ENCODE measurements at places on chromosomes 1 and 21. TPM values are rescaled to one million over a fixed set of nuclear protein-coding genes. Genes with fewer than 3 reads are reported as not detected.

GRCh38 chr1:8317647-8318381 lies at the start of gene SLC45A1:
TSS of gene SLC45A1 (plus strand) at chr1:8318114. CDS start at chr1:8324330, 6,216 bp downstream.
- DNase-seq = peak; percentile 80
- peaks cover 28% of the 10 kb centered on the region for H3K4me1 ChIP-seq
- H3K4me3 ChIP-seq = peak within 1 kb of the TSS; percentile 88
- peaks cover 19% of the 10 kb centered on the region for H3K27me3 ChIP-seq

GBP6 gene
- total RNA-seq = 0.29 TPM

GRCh38 chr1:17191990-17192242 lies 13.0 kb upstream of the PADI1 start:
- H3K36me3 ChIP-seq = no peaks in the 10 kb centered on the region
- H3K4me1 ChIP-seq = peaks cover 4% of the 10 kb centered on the region
- H3K27me3 ChIP-seq = no peaks in the 10 kb centered on the region
- H3K4me3 ChIP-seq = no peak overlapping the region
- no peak for DNase-seq

GRCh38 chr1:29062157-29062942 lies 61.4 kb downstream of the TMEM200B start:
- peaks cover 3% of the 10 kb centered on the region for H3K4me1 ChIP-seq
- no peak overlapping the region for H3K4me3 ChIP-seq
- H3K27ac ChIP-seq = no peak overlapping the region
- DNase-seq = no peak

DNA sequence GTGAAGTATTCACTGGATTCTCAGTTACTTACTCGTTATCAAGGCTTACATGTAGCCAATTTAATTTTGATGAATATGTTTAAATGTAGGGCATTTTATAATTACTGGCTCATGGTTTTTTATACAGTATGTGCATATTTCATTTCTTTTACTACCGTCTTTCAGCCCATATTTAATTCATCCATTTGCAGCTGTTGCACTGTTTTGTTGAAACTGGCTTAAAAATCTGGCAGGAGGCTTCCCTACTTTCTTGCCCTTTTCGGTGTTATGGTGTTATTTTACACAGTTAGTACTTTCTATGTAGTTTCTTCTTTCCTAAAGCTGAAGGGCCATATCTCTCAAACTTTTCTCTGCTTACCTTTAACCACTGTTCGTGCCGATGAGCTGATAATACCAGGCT lies 54.2 kb downstream of the ITSN1 start:
- H3K4me1 ChIP-seq = peaks cover 42% of the 10 kb centered on the region
- no peak for DNase-seq
- H3K27ac ChIP-seq = no peak overlapping the region

GRCh38 chr1:30727824-30728223 lies 4.4 kb upstream of the MATN1 start:
- no peaks in the 10 kb centered on the region for H3K36me3 ChIP-seq
- peaks cover 3% of the 10 kb centered on the region for H3K27me3 ChIP-seq
- peaks cover 7% of the 10 kb centered on the region for H3K4me1 ChIP-seq
- H3K27ac ChIP-seq = no peak overlapping the region

GRCh38 chr1:81681601-81682266 lies 119.0 kb upstream of the ADGRL2 start:
- H3K4me1 ChIP-seq = peaks cover 45% of the 10 kb centered on the region
- peak overlapping the region; percentile 50 for H3K4me3 ChIP-seq
- peak overlapping the region; percentile 86 for H3K27ac ChIP-seq

LCE2B gene
- not detected for total RNA-seq

AGPAT3 gene
- 59.2 TPM for total RNA-seq

OLIG2 gene
- 1.4 TPM for total RNA-seq

OR10J4 gene
- not detected for total RNA-seq

DNA sequence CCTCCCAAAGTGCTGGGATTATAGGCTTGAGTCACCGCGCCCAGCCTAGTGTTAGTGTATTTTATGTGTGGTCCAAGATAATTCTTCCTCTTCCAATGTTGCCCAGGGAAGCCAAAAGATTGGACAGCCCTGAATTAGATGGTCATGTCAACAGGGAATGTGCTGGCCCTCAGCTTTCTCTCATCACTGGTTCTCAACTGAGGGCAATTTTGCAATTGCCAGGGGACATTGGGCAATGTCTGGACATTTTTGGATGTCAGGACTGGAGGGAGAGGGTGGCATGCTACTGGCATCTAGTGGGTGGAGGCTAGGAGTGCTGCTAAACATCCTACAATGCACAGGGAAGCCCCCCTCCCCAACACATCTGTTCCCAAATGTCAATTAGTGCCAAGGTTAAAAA lies 95.0 kb downstream of the LAMC2 start:
- H3K4me1 ChIP-seq = peaks cover 35% of the 10 kb centered on the region
- H3K36me3 ChIP-seq = no peaks in the 10 kb centered on the region
- H3K27me3 ChIP-seq = no peaks in the 10 kb centered on the region
- H3K27ac ChIP-seq = peak overlapping the region; percentile 57
- DNase-seq = no peak

DNA sequence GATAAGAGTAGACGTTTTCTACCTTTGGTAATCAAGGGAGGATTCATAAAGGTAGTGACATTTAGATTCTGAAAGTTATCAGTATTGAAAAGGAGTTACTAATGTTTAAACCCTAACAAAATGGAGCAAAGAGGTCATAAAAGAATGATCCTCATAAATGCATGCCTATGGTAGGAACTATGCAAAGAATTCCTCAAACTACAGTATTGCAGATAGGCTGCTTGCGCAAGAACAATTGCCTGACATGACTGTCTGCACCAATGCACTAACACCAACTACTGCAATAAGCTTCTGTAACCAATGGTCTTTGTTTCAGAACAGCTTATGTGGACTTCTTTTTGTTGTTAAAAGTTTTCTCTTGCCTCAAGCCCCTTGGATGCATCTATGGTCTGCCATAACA lies 597.3 kb upstream of the ADGRL4 start:
- no peak overlapping the region for H3K4me3 ChIP-seq
- no peaks in the 10 kb centered on the region for H3K4me1 ChIP-seq
- no peak overlapping the region for H3K27ac ChIP-seq
- H3K36me3 ChIP-seq = no peaks in the 10 kb centered on the region
- DNase-seq = no peak

- peaks cover 4% of the 10 kb centered on the region for H3K36me3 ChIP-seq
- H3K4me3 ChIP-seq = no peak overlapping the region
- H3K4me1 ChIP-seq = peaks cover 16% of the 10 kb centered on the region
- no peak for DNase-seq
These were observed 6.1 kb downstream of the CD101 start for GRCh38 chr1:117007719-117008013.

DNA sequence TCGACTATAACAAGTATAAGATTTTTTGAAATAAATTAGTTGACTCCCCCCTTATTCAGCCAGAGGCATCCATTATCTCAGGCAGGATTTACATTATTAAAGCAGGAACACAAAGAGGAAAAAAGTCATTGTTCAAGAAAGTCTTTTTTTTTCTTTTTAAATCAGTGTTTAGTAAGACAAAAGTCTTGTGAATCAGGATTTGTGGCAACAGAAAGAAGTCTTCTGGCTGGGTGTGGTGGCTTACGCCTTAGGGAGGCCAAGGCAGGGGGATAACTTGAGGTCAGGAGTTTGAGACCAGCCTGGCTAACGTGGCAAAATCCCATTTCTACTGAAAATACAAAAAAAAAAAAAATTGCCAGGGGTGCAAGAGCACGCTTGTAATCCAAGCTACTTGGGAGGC lies 505.5 kb downstream of the LMO4 start:
- H3K36me3 ChIP-seq = no peaks in the 10 kb centered on the region
- H3K27ac ChIP-seq = no peak overlapping the region
- no peak overlapping the region for H3K4me3 ChIP-seq

PTPRU gene
- total RNA-seq = 66.6 TPM

ENTREP3 gene
- total RNA-seq = 55.7 TPM

DNA sequence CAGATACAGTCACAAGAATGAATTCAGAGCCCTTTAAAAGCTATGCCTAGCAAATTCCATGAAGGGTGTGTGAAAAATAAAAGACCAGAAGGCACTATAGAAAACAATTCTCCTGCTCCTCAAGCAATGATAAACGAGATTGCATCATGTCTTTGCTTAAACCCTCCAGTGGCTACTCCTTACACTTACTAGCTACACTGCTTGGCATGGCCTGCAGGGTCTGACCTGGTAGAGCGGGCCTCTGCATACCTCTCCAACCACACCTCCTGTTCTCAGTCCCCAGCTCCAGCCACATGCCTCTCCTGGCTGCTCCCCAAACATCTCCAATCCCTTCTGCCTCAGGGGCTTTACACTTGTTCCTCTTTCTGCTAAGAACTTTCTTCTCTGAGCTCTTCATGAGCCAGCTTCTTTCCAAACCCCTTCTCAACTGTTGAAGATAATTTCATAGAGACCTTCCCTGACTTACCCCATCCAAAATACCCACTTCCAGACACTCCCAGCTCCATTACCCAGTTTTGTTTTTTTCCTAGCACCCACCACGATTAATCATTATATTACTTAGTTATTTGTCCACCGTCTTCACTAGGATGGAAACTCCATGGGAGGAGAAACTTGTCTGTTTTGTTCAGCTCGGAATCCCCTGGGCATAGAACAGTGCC lies 11.2 kb upstream of the CREG1 start:
- no peaks in the 10 kb centered on the region for H3K27me3 ChIP-seq
- no peak overlapping the region for H3K4me3 ChIP-seq
- DNase-seq = no peak
- peaks cover 15% of the 10 kb centered on the region for H3K4me1 ChIP-seq

- peaks cover 88% of the 10 kb centered on the region for H3K27me3 ChIP-seq
- H3K36me3 ChIP-seq = no peaks in the 10 kb centered on the region
- no peak overlapping the region for H3K27ac ChIP-seq
These were observed 5.4 kb upstream of the ADORA1 start for GRCh38 chr1:203122159-203122558.

DNA sequence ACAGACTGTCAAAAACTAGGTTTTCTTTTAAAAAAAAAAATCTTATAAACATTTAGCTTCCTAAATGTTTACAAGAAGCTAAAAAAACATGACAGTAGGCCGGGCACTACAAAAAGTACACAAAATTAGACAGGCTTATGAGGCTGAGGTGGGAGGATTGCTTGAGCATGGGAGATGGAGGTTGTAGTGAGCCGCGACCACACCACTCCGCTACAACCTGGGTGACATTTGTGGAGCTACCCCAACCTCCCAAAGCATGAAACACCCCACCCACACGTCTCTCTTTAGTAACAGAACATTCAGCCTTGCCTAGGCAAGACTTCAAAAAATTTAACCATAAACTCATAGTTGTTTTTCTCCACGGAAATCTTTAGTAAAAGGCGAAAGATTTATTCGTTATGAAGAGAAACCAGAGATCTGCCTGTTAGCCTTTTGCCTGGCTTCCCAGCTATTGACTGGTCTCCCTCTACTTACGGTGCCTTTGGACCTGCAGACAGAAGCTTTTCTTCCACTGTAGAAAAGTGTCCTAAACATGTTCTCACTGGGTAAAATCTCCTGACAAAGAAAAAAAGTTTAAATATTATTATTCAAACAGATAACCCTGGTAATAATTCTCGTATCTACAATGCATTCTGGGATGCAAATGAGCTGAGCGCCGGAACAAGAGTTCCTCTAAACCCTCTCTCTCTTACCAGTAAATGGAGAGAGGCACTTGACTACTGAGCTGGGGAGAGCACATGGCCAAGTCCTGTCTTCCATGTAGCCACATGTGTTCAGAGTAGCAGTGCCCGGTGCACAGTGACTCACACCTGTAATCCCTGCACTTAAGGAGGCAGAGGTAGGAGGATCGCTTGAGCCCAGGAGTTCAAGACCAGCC lies 9.2 kb downstream of the RNU5D-1 start:
- H3K27ac ChIP-seq = no peak overlapping the region
- H3K4me1 ChIP-seq = no peaks in the 10 kb centered on the region
- H3K4me3 ChIP-seq = no peak overlapping the region
- no peaks in the 10 kb centered on the region for H3K36me3 ChIP-seq
- H3K27me3 ChIP-seq = no peaks in the 10 kb centered on the region

GRCh38 chr1:99786751-99787501 lies 20.5 kb upstream of the FRRS1 start:
- H3K4me3 ChIP-seq = no peak overlapping the region
- no peak overlapping the region for H3K27ac ChIP-seq
- no peaks in the 10 kb centered on the region for H3K27me3 ChIP-seq
- peaks cover 3% of the 10 kb centered on the region for H3K36me3 ChIP-seq
- no peaks in the 10 kb centered on the region for H3K4me1 ChIP-seq

- H3K27ac ChIP-seq = no peak overlapping the region
- DNase-seq = no peak
- H3K4me3 ChIP-seq = no peak overlapping the region
- no peaks in the 10 kb centered on the region for H3K27me3 ChIP-seq
- H3K36me3 ChIP-seq = no peaks in the 10 kb centered on the region
These were observed 29.7 kb downstream of the PADI2 start for GRCh38 chr1:17089506-17089905.

DNA sequence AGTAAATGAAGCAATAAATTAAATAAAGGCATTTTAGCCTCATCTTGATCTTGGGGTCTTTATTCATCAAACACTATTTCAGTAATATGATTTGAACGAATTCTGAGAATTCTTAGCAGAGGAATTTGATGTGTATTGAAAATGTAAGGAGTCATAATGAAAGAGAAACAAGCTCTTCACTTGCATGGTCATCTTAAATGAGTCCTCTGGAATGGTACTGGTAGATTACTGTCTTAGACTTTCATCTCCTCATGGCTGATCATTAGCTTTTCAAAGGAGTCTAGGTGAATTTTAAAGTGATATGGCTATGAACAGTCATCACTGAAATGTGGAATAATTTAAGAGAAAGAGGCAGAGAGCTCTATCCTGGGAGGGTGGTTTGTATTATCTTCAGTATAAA lies 30.0 kb downstream of the PRRC2C start:
- no peak overlapping the region for H3K4me3 ChIP-seq
- peaks cover 4% of the 10 kb centered on the region for H3K4me1 ChIP-seq
- no peak for DNase-seq
- no peaks in the 10 kb centered on the region for H3K27me3 ChIP-seq
- H3K27ac ChIP-seq = no peak overlapping the region

- H3K4me3 ChIP-seq = no peak overlapping the region
- no peaks in the 10 kb centered on the region for H3K36me3 ChIP-seq
- no peak overlapping the region for H3K27ac ChIP-seq
- peaks cover 4% of the 10 kb centered on the region for H3K4me1 ChIP-seq
- no peaks in the 10 kb centered on the region for H3K27me3 ChIP-seq
- DNase-seq = no peak
These were observed 76.3 kb upstream of the LMO4 start for GRCh38 chr1:87252406-87252805.

IFI44 gene
- total RNA-seq = 3.8 TPM

SHC1 gene
- 65.3 TPM for total RNA-seq

F13B gene
- 0.48 TPM for total RNA-seq

DNA sequence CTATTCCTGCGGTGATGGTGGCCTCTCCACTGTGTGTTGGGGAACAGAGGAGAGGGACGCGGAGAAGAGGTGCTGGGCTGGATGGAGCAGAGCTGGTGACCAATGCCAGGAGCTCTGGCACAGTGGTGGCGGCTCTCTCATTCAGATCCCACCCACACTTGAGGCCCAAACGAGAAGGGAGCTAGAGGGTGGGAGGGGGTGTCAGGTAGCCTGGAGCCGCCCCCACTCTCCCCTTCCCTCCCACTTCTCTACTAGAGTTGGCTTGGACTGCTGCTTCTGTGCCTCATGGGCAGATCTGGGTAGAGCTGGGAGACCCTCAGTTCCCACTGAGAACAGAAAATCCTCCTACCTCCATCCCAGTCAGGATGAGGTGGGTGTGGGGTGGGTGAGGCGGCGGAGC lies 3.5 kb downstream of the TTC39A start:
- H3K27me3 ChIP-seq = peaks cover 19% of the 10 kb centered on the region
- H3K4me1 ChIP-seq = peaks cover 7% of the 10 kb centered on the region
- no peak overlapping the region for H3K27ac ChIP-seq
- no peaks in the 10 kb centered on the region for H3K36me3 ChIP-seq
- no peak for DNase-seq
- H3K4me3 ChIP-seq = no peak overlapping the region

GRCh38 chr1:8359617-8360481 lies 41.9 kb downstream of the SLC45A1 start:
- H3K36me3 ChIP-seq = peaks cover 17% of the 10 kb centered on the region
- no peak overlapping the region for H3K4me3 ChIP-seq
- peak; percentile 59 for DNase-seq
- H3K27me3 ChIP-seq = no peaks in the 10 kb centered on the region

HSD3B1 gene
- total RNA-seq = 10.3 TPM

All from type B pancreatic cell (in vitro differentiated cells).